ENCODE measurements at places on chromosomes 3 and 15.

DNA sequence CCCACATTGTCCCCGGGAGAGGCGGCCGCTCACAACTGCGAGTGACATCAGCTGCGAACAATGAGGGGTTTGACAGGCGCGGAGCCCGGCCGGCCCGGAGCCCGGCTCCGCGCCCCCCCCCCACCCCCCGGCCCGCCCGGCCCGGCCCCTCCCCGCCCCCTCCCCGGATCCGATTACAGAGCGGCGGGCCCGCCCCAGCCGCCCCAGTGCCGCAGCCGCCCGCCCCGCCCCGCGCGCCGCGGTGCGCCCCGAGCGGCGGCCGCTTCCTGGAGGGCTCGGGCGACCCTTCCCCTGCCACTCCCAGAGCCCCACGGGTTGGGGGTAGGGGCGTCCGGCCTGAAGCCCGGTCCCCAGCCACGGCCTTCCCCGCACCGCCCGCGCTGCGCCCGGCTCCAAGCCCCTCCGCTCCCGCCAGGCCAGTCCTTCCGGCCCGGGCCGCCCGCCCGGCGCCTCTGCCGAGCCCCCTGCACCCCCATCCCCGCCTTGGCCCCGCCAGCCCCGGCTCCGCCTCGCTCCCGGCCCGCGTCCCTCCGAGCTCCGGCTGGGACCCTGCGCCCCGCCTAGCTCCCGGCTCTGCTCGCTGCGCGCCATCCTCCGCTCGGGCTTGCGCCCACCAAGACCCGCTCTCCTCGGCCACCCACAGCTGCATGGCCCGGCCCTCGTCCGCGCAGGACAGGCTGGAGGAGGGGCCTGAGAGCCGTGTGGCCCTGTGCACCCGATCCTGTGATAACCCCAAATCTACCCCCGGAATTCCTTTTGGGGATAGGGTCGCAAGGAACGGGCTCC, at the start of gene PCBP4:
Gene PCBP4, minus strand, starts transcription at position 71 of the 786 bp plus-strand sequence. CDS start 6,214 bp downstream, outside the sequence.
- DNase-seq: peak; percentile 80

DNA sequence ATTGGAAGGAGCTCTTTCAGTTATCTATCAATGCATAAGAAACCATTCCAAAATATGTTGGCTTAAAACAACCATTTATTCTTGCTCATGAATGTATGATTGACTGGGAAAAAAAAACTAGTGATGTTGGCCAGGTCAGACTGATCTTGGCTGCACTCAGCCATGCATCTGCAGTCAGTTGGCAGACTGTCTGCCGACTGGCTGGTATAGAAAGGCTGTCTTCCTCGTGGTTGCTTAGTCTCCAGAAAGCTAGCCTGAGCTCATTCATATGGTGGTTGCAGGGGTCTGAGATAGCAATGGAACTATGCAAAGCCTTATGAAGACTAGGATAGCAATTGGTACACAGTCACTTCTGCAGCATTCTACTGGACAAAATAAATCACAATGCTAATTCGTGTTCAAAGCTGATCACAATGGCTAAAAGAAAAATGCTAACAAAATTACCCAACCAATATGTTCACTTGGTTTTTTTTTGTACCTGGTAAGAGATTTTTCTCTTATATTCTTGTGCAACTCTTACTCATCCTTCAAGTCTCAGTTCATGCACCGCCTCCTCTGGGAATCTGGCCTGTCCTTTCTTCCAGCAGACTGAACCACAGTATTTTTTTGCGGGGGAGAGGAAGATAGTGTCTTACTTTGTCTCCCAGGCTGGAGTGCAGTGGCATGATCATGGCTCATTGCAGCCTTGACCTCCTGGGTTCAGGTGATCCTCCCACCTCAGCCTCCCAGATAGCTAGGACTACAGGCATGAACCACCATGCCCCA, 126.8 kb downstream of the KCNAB1 start:
- no peak for DNase-seq

GRCh38 chr15:46671336-46671735, 1036.5 kb downstream of the SQOR start:
- DNase-seq: no peak

DNA sequence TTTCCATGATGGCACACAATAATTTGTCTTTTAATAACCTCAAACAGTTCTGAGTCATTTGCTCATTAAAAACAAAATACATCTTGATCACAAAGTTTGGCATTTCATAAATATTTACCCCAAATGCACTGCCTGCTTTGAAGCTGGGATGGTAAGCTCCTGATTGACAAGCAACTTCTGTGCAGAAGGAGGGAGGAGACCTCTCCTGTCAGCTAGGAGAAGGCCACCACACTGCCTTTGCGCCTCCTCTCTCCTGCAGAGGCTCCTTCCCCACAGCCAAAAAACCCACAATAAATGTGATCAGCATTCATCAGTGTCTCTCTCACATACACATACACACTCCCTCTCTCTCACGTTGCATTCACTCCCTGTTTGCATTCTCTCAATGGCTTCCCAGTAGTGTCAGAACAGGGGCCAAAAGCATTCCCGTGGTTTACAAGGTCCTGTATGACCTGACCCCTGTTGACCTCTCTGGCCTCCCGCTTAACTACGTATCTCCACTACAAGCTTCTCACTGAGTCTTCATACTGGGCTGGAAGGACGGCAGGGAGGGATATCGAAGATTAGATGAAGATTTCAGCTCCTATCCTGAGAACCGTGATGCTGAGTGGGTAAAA, 216.4 kb downstream of the FOXP1 start:
- DNase-seq: no peak

GRCh38 chr3:177405191-177405672, 207.9 kb upstream of the TBL1XR1 start:
- DNase-seq: no peak

- peak; percentile 24 for DNase-seq
Measured at GRCh38 chr3:98733053-98733811, 29.9 kb upstream of the ST3GAL6 start.

DNA sequence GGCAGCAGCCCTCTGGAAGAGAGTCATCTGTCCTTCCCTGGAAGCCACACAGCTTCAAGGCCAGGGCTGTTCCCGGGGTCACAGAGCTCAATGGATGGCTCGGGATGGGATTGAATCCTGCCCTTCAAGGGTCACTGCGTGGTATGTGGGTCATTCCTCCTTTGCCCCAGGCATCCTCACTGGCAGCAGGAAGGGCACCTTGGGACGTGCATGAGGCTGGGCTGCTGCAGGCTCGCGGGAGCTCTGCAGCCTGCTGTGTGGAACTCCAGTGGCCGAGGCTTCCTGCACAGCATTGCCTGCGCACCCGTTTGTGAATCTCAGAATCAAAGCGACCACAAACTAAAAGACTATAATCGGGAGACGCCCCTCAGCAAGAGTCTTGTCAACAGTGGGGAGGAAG, 60.7 kb downstream of the PCSK6 start:
- DNase-seq: no peak

GRCh38 chr15:40536501-40536900, 28.3 kb downstream of the CCDC32 start:
- no peak for DNase-seq

DNA sequence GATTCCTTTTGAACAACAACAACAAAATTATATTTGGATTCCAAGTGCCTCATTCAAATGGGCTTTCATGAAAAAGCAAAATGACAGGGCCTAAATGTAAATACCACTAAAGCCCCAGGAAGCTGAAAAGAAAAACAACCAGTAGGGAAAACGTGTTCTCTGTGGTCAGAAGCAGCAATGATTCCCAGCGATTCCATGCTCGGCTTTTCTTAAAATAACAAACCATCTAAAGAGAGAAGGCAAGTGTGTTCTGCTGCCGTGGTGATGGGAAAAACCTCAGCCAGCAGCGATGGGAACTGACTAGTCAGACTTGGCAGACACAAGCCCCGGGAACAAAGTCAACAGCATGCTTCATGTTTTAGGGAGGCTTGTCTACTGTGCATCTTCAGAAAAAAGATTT, 153.6 kb downstream of the TNIK start:
- DNase-seq: no peak
